GM04503 (cell line): ENCODE measurements at places on chromosomes 2 and 18.

DNA sequence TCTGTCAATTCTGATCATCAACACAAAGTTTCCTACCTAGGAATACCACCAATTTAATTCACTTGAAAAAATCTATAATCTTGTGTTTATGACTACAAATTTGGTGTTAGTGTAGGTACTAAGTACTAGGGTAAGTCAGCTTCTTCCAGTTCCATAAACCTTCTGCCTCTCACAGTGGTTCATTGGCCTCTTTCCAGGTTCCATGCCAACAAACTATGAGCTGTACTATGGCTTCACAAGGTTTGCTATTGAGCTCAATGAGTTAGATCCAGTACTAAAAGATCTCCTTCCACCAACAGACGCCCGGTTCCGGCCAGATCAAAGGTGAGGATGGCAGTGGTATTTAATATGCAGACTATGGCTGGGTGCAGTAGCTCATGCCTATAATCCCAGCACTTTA lies 58.8 kb downstream of the PRKRA start:
- no peak for DNase-seq

DNA sequence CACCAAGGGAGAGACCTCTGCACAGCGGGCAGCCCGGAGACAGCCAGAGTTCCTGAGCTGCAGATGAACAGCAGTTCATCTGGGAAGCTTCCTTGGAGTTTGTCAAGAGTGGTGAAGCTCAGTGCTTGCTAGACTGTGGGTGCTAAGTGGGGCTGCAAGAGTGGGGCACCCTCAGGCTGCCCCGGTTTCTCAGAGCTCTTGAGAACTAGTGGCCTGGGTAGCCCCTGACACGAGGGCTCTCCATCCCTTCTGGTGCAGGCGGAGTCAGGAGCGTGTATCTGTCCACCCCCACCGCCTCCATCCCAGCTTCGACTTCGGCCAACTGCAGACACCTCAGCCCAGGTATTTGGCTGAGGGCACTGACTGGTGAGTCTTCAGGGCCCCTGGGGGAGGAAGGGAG lies 222.0 kb downstream of the LOXHD1 start:
- no peak for DNase-seq

- DNase-seq = no peak
Observed at GRCh38 chr2:229832510-229832898, 89.3 kb downstream of the TRIP12 start.

DNA sequence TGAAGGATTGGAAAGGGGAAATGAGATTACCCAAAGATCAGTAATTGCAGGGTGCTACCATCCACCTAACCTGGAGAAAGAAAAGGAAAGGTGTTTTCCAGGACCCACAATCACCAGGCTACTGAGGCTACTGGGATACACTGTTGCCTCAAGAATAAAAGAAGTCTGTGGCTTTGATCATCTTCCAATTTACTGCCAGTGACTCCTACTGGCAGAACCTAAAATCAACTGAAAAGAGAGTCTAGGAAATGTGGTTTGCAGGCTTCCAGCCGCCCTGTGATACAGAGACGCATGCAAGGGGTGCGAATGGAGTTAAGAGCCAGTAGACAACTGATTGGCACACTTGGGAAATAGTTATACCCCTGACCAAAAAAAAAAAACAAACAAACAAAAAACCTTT lies 16.6 kb upstream of the TTL start:
- DNase-seq = no peak

GRCh38 chr2:143803936-143804335 lies 674.7 kb downstream of the ARHGAP15 start:
- no peak for DNase-seq

DNA sequence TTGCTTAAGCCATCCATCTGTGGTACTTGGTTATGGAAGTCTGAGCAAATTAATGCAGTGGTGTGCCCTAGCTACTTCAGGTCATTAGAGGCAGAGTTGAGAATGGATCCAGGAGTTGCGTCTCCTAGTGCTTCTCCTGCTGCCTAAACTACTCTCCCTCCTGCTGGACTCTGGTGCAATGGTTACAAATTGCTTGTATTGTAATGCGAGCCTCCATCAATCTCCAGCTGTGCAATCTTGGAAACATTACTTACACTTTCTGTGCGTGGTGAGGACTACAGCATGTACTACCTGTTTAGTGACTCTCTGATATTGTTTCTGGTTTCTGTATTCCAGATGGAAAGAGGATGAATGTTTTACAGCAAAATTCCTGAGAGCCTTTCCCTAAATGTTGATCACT lies 119.0 kb upstream of the CYRIA start:
- no peak for DNase-seq

- DNase-seq = no peak
Observed at GRCh38 chr2:236969767-236970655, 115.7 kb upstream of the COPS8 start.

- no peak for DNase-seq
Observed at GRCh38 chr2:197086500-197086899, 160.0 kb upstream of the PGAP1 start.

GRCh38 chr2:86225581-86225980 lies 26.3 kb downstream of the MRPL35 start:
- DNase-seq = no peak

DNA sequence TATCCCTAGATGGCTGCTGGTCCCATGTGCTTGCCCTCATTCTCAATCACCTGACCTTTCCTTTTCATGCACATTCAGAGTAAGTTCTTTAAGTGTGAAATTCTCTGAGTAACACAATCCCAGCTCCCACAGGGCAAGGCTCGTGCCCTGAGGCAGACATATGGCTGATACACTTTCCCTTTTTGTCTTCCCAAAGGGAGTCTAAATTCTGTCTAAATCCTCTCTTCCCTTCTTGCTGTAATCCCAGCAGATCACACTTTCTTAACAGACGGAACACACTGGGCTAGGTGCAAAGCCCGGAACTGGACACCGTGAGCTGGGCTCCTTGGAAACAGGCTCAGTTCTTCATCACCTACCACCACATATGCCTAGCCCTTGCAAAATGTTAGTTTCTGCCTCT lies 147.6 kb downstream of the GALNT14 start:
- DNase-seq = no peak

DNA sequence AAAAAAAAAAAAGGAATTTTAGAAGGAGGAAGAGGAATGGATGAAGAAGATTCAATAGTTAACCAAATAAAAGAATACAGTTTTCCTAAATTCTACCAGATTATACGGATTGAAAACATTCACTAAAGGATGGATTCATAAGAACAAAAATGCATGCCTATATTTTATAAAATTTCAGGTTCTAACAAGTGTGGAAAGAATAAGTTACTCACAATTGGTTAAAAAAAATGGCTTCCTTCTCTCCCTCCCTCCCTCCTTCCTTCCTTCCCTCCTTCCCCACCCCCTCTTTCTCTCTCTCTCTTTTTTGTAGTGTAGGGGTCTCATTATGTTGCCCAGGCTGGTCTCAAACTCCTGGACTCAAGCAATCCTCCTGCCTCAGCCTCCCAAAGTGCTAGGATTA lies 1.6 kb upstream of the TP53I3 start:
- DNase-seq = no peak

- DNase-seq = no peak
Observed at GRCh38 chr2:234490271-234491091, 6.4 kb downstream of the ARL4C start.

DNA sequence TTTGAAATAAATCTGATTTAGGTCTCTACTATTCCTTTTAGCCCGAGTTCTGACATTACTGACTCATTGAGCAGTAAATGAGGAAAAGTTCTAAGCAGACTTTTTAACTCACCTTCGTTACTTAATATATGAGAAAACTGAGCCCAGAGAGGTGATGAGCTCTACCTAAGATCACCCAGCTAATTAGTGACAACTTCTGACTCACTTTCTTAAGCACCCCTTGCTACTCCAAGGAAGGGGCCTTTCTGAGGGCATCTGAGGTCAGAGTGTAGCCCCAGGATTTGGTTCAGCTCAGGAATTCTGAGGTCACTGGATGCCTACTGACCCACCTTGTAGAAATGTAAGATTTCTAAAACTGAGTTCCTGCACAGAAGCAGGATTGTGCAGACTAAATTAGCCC lies 102.2 kb upstream of the FZD5 start:
- no peak for DNase-seq

DNA sequence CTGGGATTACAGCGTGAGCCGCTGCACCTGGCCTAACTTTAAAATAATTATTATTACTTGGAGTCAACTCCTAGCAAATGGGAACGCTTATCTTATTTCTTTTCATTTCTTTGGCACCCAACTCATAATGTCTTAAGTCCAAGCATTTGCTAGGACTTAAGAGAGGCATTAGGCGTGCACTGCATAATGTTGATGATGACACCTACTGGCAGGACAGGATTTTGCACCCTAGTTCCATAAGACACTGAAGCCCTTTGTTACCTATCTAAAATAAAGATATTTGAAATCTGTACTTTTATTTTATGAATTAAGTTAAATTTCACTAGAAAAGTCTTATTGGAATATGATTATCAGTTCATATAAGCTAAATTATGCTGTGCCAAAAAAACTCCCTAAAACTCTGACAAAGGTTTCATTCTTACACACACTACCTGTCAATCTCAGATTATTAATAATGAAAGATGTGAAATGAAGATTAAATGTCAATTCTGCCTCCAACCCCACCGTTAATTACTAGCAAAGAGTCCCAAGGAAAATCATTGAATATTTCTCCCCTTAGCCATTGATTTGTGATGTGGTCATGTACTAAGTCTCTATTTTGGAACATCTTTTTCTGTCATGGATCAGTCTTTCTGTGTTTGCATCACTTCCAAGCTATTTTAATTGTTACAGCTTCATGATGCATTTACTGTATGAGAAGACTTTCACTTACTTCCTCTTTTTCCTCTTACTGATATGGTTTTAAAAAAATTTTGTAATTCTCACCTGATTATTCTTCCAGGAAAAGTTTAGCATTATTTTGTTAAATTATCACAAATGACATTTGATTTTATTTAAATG lies 12.7 kb upstream of the CDH2 start:
- DNase-seq = no peak

GRCh38 chr2:221589696-221590095 lies 17.6 kb upstream of the EPHA4 start:
- no peak for DNase-seq
